ENCODE measurements at places on chromosomes 4 and X.

DNA sequence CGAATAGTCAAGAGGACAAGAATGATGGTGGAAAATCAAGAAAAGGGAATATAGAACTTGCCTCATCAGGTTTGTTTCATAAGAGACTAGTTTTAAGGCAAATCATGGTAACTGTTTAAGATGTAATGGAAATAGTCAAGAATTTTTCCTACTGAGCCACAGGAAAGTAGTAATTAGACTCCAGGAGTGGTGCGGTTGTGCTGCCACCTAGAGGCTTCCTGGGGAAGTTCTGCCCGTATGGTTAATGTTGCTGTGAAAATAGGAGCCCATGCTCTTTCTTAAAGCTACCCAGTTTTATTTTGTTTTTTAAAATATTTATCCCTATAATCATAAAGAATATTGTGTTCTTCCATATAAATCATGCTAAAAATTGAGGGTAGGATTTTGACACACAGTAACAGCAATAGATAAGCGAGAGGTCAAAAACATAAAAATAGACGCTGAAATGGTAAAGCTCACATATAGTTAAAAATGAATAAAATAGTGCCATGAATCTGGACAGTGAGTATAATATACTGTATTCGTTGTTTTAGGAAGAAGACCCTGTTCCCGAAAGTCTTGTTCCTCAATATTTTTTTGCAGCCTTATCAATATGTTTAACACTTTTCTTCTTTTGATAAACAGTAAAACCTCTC, 87.0 kb downstream of the PHOX2B start:
- peak; percentile 52 for DNase-seq

DNA sequence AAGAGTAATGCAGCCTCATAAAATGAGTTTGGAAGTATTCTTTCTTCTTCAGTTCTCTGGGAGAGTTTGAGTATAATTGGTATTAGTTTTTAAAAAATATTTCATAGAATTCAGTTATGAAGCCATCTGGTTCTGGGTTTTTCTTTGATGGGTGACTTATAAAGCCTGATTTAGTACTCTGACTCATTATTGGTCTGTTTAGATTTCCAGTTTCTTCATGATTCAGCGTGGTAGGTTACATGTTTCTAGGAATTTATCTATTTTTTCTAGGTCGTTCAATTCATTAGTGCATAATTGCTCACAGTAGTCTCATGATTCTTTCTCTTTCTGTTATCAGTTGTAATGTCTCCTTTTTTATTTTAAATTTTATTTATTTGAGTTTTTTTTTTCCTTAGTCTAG, 111.2 kb downstream of the CEP44 start:
- no peak for DNase-seq

- no peak for DNase-seq
Measured at GRCh38 chr4:79913581-79913980, 159.4 kb downstream of the ANTXR2 start.

DNA sequence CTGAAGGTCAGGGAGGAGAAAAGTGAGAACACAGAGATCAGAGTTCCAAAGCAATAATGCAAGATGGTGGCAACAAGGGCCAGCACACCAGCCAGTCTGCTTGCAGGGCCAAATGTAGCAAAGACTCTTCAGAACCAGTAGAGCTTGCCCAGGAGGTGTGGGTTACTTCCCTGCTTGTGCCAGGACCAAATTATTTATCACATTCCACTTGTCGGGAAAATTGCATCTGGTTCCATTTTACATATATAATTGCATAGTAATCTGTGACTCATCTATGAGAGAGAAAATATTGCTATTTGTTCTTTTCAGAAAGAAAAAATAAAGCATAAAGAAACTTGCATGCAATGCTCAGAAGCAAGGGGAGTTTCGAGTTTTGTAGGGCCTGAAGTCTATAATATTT, 41.4 kb downstream of the MAML3 start:
- DNase-seq, result no peak

DNA sequence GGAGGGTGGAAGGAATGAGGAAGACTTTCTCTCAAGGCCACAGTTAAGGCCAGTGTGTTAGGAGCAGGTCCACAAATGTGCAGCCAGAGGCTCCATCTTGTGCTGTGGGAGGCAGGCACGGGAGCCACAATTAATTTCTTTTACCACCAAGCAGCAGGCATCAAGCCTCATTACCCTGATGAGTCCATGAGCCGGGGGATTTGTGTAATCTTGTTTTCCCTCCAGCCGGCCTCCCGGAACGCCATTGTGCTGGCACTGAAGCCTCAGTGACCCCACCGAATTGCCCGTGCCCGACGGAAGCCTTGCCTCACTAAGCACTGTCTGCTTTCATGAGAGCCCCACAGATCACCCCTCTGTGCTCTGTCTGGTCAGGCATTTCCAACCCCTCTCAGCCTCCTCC, 154.7 kb upstream of the STX18 start:
- DNase-seq, result no peak

GRCh38 chr4:24774452-24774851, 20.9 kb upstream of the SOD3 start:
- no peak for DNase-seq

GRCh38 chrX:54492340-54492739, 3.7 kb downstream of the FGD1 start:
- DNase-seq, result no peak

DNA sequence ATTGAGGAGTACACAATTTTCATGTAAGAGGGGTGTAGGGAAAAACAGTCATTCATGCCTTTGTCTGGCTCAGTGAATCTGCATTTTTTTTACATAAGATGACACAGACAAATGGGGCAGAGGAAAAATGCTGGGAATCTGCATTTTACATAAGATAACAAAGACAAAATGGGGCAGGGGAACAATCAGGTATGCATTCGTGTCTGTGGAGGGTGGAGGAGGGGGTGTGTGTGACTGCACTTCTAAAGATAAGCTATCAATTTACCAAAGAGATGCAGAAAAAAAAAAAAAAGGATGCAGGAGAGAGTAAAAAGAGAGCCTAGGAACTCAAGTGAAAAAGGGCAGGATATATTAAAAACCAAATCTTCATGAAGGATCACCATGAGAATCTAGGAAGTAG, 637.4 kb downstream of the ZNF674 start:
- DNase-seq, result no peak

- DNase-seq, result no peak
Measured at GRCh38 chr4:99724067-99724466, 66.4 kb upstream of the C4orf54 start.

- no peak for DNase-seq
Measured at GRCh38 chr4:183149616-183150539, 50.8 kb downstream of the WWC2 start.

GRCh38 chr4:60683973-60684372, 516.2 kb upstream of the ADGRL3 start:
- no peak for DNase-seq

DNA sequence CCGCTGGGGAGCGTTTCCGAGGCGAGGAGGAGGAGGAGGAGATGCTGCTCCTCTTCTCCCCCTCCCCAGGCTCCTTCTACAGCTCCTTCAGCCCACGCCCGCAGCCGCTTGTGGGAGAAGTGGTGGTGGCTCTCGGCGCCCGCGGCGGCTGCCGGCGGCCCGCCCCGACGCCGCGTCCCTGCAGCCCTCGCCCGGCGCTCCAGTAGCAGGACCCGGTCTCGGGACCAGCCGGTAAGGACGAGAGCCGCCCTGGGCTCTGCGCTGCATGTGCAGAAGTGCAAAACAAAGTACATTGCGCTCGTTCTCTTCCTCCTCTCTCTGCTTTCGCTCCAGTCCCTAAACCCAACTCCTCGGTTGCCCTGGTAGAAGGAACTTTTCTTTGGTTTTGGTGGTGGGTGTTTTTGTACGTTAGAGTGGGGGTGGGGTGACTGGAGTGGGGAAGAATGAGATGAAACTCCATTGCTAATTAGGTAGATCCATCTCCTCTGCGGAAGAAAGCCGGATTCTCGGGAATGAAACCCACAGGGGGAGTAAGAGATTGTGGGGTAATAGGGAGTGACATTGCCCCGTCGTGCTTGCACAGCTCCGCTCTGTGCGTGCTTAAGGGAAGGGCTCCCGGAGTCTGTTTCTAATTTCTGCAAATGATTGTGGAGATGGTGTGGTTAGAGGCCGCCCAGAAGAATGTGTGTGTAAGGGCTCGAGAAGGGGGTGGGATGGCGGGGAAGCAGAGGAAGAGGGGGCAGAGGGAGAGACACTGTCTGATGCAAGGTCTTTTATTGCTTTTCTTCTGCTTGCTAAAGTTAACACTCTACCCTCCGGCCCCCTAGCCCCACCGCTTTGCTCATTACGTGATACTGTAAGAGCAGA, 677 bp downstream of the PTPN13 start:
- DNase-seq, result peak; percentile 49

- DNase-seq, result peak; percentile 38
Measured at GRCh38 chr4:1855333-1856070, 454 bp downstream of the LETM1 start.

DNA sequence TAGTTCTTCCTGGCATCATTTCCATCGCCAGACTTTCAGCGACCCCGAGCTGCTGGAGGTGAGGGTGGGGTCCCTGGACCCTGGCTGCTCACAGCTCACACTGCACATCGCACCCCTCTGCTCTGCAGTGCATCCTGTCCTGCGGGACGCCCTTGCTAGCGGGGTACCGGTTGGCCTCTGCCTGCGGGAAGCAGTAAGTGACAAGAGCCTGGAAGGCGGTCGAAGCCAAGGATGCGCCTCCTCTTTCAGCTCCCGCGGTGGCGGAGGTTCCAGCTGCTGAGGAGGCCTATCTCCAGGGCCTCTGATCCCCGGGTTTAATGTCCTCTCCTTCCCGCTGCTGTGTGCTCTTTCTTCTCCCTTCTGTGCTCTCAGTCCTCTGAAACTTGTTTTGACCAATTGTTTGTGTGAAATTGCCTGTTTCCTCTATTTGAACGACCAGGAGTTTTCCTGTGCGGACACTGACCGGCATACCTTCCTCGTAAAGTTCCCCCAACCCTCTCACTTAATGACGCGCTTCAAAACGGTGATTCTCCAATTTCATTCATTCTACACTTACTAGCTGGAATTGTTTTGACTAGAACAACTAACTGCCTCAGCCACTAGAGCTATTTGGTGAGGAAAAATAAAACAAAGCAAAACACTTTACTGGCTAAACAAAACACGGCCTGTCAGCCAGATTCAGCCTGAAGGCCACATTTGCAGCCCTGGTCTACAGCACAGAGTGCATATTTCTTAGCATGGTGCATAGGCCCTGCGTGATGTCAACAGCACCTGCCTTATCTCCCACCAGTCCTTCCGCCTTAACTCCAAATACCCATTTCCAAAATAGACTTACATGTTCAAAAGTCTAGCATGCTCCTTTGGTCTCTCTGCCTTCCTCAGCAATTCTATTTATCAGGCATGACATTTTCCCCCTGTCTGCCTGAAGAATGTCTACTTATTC, 28.0 kb downstream of the MGAT4D start:
- DNase-seq, result peak; percentile 16

DNA sequence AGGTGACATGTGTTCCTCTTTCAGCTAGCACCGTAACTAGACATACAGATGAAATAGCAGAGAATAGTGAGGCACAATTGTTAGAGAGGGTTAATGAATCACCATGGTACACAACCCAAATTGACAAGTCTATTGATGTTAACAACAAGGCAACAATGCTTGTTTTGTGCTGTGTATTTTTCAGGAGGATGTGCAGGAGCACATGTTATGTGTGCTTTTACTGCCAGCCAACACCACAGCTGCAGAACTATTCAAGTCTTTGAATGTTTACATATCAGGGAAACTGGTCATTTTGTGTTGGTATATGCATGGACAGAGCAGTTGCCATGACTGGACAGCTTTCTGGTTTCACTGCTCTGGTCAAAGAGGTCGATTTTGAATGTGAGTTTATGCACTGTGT, 32.8 kb downstream of the STBD1 start:
- DNase-seq, result no peak

GRCh38 chrX:10199212-10199611, 42.4 kb downstream of the CLCN4 start:
- no peak for DNase-seq

GRCh38 chrX:150361070-150361776, 1.9 kb upstream of the MAMLD1 start:
- peak; percentile 10 for DNase-seq

DNA sequence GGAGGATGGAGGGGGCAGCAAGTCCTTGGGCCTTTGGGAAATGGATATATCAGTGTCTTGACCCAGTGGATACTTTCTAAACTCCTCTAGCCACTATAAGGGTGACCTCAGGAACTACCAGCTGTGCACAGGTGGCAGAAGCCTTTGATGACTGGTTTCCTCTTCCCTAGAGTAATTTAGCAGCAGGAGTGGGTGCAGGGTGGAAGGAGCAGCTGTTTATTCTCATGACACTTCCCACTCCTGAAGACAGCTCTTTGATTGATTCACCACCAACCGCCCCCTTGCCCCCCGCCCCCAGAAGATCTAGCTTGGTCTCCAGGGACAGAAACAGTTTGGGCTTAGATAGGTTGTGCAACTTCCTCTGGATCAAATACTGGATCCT, 63.0 kb downstream of the GPC3 start:
- no peak for DNase-seq

DNA sequence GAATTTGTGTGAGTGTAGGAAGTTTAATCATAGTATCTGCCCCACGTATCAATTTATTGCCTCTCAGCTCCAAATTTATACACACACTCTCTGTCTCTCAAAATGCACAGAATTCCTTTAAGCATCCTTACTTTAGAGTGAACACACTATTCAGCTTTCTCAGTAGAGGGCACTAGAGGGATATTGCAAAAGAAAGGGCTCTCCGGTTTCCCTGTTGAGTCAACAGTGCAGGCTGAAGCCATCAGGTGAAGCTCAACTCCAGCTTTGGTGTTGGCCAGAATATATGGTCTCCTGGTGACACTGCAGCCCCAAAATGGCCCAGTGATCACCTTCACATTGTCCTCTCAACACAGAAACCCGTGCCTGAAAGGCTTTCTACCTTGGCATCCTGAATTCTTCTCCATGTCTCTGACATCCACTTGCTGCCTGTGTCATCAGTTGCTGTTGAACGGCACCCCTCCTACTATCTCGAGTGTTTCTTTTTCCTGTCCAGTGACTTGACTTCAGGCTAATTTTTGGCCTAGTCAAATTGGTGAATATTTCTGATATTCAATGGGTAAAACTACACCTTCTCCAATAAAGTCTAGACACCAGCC, 670.5 kb downstream of the GABRG1 start:
- peak; percentile 46 for DNase-seq

GRCh38 chr4:1369479-1370079, 22.6 kb downstream of the UVSSA start:
- no peak for DNase-seq

GRCh38 chr4:188117631-188118324, 8.4 kb upstream of the TRIML2 start:
- no peak for DNase-seq
